ENCODE measurements at places on chromosomes 6 and 20.

DNA sequence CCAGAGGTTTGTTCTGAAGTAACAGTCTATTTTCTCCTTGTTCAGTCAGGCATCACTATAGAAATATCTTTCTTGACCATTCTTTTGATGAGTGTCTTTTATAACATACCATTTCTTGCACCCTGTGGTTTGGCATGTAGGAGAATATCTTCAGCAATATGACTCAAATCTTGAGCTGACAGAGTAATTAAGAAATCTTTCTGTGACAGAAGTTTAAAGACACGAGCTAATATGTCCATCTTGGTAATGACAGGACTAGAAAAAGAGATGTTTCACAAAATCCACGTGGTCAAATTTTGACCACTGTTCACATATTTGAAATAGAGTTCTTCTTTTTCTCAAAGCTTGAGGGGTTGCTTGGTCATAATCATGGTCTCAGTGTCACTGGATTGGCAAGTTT is 149.9 kb downstream of the MYB start:
- DNase-seq = no peak

DNA sequence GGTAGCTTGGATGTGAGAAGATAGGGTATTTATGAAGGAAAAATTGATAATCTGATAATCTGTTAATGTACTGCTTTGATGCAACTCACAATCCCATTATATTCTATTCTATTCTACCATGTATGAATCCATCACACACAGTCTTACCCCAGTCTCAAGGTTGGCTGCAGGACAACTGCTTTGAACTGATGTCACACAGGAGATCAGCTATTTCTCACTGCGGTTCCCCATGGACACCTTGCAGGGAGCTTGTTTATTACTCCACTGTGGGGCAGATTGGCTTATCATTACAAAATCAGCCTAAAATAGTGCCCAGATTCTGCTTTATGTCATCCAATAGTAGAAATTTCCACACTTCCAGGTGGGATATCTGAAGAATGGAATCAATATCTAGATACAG is 61.0 kb upstream of the HS3ST5 start:
- DNase-seq = no peak

GRCh38 chr6:56073315-56073714 is 174.1 kb downstream of the COL21A1 start:
- DNase-seq = no peak

DNA sequence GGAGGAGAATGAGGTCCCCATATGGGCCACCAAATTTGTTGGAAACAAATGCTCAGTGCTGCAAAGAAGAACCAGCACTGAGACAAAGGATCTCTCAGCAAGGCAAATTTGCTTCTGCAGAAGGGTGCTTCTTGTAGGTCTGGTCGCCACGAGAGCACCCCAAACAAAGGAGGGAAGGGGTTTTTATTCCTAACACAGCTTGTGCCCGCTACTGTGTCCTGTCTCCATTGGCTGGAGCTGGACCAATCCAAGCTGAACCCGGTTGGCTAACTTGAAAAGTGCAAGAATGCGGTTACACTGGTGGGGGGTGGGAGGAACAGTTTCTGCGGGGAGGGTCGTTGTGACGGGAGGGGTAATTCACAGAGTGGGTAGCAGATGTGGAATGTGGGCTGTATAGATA is 54.1 kb upstream of the TULP1 start:
- no peak for DNase-seq

GRCh38 chr20:12860619-12861247 is 148.0 kb upstream of the SPTLC3 start:
- DNase-seq = no peak

GRCh38 chr20:51573576-51574243 is 31.2 kb upstream of the NFATC2 start:
- no peak for DNase-seq

DNA sequence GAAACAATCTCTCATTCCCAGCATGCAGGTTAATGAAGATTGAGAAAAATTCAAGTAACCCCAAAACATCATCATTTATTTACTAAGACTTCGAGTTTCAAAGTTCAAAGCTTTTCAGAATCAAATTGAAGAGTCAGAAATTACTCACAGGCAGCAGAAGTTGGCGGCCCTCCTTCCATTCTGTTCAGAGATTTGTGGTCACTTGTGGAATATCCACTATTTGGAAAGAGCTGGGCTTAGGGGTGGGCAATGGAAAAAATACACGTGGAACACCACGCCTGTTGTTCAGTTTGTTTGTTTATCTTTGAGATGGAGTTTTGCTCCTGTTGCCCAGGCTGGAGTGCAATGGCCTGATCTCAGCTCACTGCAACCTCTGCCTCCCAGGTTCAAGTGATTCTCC is 108.6 kb upstream of the NAA20 start:
- DNase-seq = no peak

- no peak for DNase-seq
These were observed 68.8 kb downstream of the CDS2 start for GRCh38 chr20:5195655-5196054.

DNA sequence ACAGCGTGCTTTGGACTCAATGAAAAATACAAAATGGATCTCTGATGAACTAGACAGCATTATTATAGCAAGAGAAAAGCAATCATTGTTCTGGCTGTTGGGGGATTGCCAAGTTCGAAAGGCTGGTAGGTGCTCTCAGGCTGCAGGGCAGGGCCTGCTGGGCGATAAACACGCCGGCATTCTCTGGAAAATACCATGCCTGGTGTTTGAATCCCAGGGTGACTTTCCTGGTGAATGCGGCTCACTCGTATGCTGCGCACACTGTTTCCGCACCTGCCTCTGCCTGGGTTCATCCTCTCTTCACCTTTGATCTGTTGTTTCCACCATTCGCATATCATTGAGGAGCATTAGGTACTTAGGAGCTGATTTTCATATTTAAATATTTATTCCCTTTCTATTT is 37.4 kb downstream of the GCNT2 start:
- no peak for DNase-seq

DNA sequence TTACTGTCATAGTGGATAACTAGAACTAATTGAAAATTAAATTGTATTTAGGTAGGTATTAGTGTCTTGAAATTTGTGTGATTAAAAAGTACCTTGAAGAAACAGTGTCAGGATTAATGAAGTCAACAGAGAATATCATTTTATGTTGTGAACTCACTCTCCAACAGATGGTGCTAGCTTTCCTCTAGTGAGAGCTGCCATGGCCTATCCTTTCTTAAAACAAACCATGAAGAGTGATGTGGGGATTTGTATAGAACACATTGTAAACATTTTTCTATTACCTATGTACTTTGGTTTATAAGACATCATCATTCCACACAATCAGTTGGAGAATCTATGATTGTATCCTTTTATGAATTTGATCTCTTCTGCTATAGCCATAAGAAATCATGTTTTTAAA is 4.8 kb upstream of the SRSF12 start:
- DNase-seq = peak; percentile 11

- DNase-seq = no peak
These were observed 14.9 kb upstream of the HLA-DRA start for GRCh38 chr6:32424589-32425300.

DNA sequence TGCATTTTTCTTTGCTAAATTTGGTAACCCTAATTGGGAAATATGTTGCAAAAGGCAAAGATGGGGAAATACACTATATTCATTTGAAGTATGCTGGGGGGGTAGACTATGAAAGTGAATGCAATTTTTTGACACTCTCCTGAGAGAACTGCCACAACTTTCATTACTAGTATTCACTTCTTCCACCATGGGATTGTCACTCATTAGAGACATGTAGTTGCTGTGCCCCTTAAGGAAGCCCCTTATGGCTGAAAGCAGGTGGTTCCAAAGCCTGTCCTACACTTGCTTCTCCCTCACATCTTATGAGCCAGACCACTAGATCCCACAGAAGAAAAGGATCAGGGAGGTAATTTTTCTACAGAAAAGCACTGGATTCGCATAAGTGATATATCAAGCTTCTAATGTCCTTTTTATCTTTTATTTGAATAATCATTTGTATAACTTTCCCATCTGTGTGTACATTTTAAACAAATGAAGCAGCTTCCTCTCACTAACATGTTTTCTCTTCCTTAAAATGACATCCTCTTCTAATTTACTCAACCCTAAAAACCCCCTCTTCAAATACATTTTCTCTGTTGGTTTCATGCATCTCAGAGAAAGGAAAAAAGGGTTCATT is 83.8 kb downstream of the GCLC start:
- DNase-seq = no peak

- DNase-seq = no peak
These were observed 51.3 kb downstream of the PTPN1 start for GRCh38 chr20:50561379-50562078.

GRCh38 chr20:25476106-25477013 is 68.9 kb downstream of the GINS1 start:
- DNase-seq = no peak

- peak; percentile 54 for DNase-seq
These were observed 22.5 kb upstream of the C6orf58 start for GRCh38 chr6:127554435-127555006.

GRCh38 chr6:15507221-15507620 is 155.6 kb downstream of the DTNBP1 start:
- DNase-seq = no peak

DNA sequence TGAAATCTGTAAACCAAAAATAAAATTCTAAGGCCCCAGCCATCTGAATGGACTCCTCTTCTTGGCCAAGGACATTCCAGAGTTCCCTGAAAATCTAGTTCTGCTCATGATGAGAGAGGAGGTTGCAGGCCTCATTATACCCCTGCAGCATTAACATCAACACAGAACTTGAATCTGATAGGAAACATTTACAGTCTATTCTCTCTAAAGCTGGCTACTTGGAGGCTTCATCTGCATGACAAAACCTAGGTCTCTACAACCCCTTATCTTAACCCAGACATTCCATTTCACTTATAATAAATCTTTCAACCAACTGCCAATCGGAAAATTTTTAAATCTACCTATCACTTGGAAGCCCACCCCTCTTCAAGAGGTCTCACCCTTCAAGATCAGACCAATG is 15.7 kb downstream of the RTN4IP1 start:
- no peak for DNase-seq

DNA sequence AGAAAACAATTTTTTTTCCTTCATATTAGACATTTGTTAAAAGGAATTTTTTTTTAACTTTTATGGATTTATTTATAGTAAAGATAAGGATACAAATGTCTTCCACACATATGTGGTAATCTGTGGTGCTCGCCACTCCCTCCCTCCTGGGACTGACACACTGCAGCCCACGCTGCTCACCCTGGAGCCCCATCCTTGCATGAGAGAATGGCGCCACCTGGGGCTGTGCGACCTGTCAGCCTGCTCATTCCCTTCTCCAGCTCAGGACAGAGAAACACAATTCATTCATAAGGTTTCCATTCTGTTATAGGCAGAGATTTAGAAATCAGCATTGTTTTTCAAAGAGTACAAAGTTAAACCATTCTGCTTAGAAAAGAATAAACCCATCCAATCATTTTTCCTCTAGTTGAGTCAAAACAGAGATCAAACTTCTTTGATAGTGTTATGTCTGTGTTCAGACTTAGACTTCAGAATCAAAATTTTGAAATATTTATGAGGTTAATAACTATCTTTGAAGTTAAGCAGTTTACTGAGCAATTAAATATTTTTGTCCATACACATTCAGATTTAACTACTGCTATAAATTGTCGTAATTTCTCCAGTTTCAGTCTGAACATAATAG is 42.8 kb upstream of the DYNLRB1 start:
- DNase-seq = peak; percentile 80

- DNase-seq = peak; percentile 78
These were observed 672 bp downstream of the CARMIL1 start for GRCh38 chr6:25279748-25280343.

- DNase-seq = no peak
These were observed 15.4 kb downstream of the IGF2R start for GRCh38 chr6:159984268-159984786.

- DNase-seq = no peak
These were observed 35.0 kb upstream of the SLC22A16 start for GRCh38 chr6:110511401-110511800.

DNA sequence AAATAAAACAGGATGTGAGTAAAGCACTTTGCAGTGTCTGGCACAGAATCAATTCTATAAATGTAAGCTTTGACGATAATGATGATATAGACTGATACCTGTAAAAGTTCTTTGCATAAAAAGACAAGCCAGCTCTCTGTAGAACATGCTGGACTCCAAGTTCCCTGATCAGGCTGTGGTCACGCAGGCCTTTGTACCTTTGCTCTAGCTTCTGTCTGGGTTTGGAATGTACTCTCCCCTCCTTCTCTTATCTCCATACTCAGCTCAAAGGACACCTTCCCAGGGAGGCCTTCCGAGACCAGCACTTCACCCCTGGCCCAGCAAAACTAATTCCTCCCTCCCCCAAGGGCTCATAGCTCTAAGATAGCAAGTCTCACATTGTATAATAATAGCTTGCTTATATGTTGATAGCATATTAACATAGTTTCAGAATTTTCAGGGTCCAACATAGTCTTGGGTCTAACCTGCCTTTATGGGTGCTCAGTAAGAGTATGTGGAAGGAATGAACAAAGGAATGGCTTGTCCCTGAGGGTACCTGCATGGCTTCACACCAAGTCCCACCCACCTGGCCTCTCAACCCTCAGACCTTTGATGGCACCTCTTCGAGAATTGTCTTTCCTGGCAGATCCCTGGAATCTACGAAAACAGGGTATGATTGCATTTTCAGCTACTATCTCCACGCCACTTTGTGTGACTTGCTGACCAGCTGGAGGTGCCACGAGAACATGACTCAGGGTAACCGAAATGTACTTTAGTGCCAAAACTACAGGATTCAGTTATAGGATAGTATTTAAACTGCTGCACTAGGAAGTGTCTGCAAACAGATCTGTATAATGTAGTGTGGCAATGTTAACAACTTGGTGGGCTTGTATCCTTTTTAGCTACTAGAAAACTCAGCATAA is 41.7 kb upstream of the PIM1 start:
- DNase-seq = no peak

DNA sequence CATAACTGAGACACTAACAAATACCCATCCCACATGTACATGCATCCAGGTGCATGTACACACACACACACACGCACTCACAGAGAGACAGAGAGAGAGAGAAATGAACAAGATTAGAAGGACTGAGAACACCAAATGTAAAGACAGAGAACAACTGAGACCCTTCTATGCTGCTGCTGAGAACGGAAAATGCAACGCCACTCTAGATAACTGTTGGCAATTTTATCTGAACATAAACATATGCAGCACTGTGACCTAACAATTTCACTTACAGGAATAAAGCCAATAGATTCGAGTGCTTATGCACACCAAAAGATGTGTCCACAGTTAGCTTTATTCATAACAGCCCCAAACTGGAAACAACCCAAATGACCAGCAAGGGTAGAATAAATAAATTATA is 103.8 kb upstream of the LY86 start:
- no peak for DNase-seq

DNA sequence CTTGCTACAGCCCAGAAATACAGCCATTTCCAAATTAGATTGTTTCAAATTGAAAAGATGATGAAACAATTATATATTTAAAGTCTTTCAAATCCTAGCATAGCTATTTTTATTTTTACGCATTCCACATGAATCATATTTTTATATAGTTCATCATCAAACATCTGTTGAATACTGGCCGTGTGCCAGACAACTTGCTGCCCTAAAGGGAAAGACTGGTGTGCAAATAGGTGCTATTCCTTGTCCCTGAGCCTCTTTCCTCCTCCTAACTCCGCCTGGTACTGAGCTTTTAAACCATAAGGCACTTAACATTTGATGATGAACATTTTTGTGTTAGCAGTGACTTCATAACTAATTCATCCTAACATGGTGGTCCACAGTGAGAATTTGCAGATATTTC is 18.7 kb upstream of the PLCG1 start:
- no peak for DNase-seq

GRCh38 chr6:21902628-21903169 is 309.1 kb downstream of the SOX4 start:
- no peak for DNase-seq

Data from Calu3 (cell line).